ENCODE measurements at places on chromosomes 2 and 18. TPM values are rescaled to one million over a fixed set of nuclear protein-coding genes. Genes with fewer than 3 reads are reported as not detected.

HNRNPLL gene
- total RNA-seq: 31.8 TPM

FEV gene
- total RNA-seq: not detected

HOXD8 gene
- total RNA-seq: not detected

SNTG2 gene
- not detected for total RNA-seq

GPR17 gene
- total RNA-seq: not detected

HOXD13 gene
- total RNA-seq: not detected

CCDC121 gene
- total RNA-seq: 1.2 TPM

LRPPRC gene
- 43.3 TPM for total RNA-seq

CRYGC gene
- not detected for total RNA-seq

UNC80 gene
- not detected for total RNA-seq

PRSS56 gene
- not detected for total RNA-seq

STPG4 gene
- not detected for total RNA-seq

UGT1A5 gene
- not detected for total RNA-seq

GPAT2 gene
- total RNA-seq: 2.5 TPM

IL36RN gene
- total RNA-seq: not detected

UGT1A8 gene
- total RNA-seq: not detected

LHCGR gene
- total RNA-seq: not detected

PLGLB2 gene
- total RNA-seq: 0.89 TPM

SERPINB10 gene
- total RNA-seq: not detected

DARS1 gene
- total RNA-seq: 62.5 TPM

AKAIN1 gene
- not detected for total RNA-seq

FOXI3 gene
- total RNA-seq: not detected

PCGF1 gene
- total RNA-seq: 16.6 TPM

UBXN2A gene
- 7.7 TPM for total RNA-seq

KCNF1 gene
- 0.59 TPM for total RNA-seq

SELENOI gene
- total RNA-seq: 10.3 TPM

ANKRD30BL gene
- not detected for total RNA-seq

ATIC gene
- 51.6 TPM for total RNA-seq

GPR155 gene
- 0.74 TPM for total RNA-seq

STAT4 gene
- total RNA-seq: under 0.01 TPM

NMUR1 gene
- not detected for total RNA-seq

ALPP gene
- total RNA-seq: not detected

SPATA3 gene
- not detected for total RNA-seq

PTPRN gene
- 9.8 TPM for total RNA-seq

WNT10A gene
- not detected for total RNA-seq

AOX1 gene
- total RNA-seq: 36.7 TPM

NCKAP5 gene
- total RNA-seq: under 0.01 TPM

ARHGEF33 gene
- total RNA-seq: not detected

ABCG8 gene
- not detected for total RNA-seq

C2orf80 gene
- total RNA-seq: not detected

DHRS9 gene
- total RNA-seq: not detected

CCDC141 gene
- total RNA-seq: not detected

All from bronchus fibroblast of lung (primary cell).